Tibial artery (tissue), 4 donors: ENCODE measurements at places on chromosomes 6 and 20.

GRCh38 chr20:5822569-5822968, 72.4 kb downstream of the SHLD1 start:
- no peak for DNase-seq

DNA sequence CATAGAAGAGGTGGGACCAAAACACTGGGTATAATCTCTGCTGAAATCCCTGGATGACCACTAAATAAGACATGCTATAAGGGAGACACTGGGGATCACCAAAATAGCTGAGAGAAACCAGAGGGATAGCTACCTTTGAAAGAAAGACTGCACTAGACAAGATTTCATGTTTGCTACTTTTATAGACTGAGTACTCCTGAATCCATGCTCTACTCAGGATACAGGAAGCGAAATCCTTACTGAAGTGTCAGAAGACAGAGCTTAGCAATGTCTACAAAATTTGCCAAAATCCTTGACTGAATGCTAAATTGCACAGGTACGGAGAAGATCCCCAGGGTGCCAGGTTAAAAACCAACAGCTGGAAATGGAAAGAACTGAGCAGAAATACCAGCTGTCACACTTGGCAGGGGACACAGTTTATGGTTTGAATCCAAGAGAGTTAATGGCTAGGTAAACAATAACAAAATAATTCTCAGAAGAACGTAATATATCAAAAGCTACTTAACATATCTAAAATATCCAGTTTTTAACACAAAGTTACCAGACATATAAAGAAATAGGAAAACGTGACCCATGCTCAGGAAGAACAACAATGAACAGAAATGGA, 125.4 kb downstream of the MAN1A1 start:
- no peak for DNase-seq

DNA sequence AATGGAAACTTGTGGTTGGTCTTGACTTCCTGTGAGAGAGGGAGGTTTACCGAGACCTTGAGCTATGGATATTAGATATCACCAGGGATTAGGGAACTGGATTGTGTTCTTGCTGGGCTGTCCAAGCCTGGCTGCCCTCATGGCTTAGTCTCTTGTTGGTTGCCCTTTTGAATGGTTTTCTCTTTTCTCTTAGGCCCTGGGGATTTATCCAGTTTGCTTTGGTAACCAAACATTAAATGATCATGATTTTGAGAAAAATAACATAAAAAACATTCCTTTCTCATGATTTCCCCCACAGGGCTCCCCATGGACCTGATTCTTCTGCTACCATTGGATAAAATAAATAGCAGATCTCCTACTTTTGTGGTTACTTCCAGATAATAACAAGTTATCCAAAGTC, 306.4 kb upstream of the RNF217 start:
- DNase-seq = no peak

- DNase-seq = no peak
These were observed 114.3 kb upstream of the SYNCRIP start for GRCh38 chr6:85756982-85757381.

GRCh38 chr6:134447883-134448387, 130.0 kb upstream of the SGK1 start:
- DNase-seq = no peak

DNA sequence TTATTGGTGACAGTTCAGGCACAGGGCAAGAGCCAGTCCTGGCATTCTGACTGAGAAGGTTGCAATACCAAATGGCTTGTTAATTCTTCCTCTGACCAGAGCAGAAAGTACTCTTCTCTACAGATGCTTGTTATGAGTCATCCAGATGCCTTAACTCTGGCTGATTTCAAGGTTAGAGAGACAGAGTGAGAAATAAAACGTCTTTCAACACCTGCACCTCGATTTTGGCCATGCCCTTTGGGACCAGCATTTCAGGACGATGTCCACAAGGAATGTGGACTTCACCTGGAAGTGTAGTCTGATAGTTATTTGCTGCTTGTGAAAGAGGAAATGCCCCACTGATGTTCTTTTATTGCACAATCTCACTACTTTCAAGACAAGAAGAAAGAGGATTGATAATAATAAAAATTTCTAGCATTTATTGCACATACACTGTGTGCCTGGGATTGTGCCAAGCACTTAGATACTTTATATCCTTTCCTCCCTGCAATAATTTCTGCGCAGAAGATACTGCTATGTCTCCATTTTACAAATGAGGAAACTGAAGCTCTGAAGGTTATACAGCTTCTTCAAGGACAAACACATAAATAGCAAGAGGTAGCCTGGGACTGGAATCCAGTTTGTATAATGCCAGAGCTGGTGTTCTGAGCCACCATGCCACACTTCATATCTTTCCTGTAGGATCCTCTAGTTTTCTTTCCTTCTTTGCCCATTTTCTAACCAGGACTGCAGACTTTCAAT, 33.5 kb upstream of the MCM3 start:
- no peak for DNase-seq

- no peak for DNase-seq
These were observed 75.7 kb downstream of the NCOA7 start for GRCh38 chr6:125866433-125866832.

DNA sequence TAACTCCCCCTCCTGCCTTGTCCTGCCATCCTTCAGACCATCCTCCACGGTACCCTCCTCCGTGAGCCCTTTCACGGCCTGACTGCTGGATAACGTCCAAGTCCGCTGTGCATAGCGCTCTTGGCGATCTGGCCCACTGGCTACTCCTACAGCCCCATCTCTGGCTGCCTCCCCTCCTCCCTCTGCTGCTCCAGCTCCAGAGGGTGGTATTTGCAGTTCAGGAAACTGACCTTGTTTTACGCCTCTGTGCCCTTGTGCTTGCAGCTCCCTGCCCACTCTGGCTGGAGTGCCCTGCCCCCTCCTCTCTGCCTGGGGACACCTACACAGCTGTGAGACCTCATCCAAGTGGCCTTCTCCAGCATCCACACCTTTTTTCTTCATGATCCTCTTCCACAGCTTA, 6.5 kb upstream of the RREB1 start:
- no peak for DNase-seq

DNA sequence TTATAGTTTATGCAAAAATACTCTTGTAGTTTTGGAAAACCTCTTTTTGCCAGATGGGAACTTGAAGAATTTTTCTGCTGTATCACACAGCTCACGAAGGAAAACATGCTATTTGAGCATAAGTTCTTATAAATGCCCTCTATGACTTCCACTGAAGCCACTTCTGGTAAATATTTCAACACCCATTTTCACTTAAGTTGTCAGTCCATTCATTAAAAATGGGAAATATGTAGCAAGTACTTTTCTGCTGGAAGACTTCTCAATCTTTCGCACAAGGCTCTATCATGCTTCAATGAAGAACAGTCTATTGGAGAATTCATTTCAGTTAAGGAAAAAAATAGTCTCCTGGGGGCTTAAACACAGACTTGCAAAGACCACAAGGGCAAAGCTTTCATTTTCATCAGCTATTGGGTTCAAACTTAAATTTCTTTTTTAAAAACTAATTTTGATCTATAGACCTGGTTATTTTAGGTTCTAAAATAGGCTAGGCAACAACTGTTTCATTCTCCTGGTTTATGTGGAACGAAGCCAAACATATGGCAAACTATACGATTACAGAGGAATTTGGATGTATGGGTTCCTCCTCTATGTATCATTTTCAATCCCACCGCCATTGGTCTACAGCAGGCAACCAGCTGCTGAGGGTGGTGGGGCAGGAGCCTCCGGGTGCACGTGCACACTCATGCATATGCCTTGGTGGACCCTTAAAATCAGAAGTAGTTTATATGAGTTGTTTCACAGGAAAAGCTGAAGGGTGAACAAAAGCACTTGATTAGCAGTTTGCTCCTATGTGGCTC, 38.7 kb downstream of the LAMA4 start:
- no peak for DNase-seq

DNA sequence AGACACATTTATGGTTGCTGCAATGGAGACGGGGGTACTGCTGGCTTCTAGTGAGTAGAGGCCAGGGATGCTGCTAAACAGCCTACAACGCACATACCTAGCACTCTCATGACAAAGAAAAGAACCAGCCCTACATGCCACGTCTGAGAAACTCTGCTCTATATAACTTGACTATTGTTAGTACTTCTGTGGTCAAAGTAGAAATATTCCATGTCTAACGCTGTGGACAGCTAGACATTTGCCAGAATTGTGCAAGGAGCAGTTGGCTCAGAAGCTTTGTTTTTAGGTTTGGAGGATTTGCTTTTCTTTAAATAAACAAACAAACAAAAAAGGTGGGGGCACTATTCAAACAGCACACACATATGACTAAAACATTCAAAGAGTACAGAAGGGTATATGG, 20.5 kb downstream of the UBE2V1 start:
- no peak for DNase-seq

GRCh38 chr6:82908661-82909060, 157.0 kb downstream of the UBE3D start:
- DNase-seq = no peak

GRCh38 chr20:1263853-1264252, 2.2 kb upstream of the SNPH start:
- DNase-seq = no peak

GRCh38 chr20:49993301-49993751, 10.5 kb downstream of the SNAI1 start:
- no peak for DNase-seq

DNA sequence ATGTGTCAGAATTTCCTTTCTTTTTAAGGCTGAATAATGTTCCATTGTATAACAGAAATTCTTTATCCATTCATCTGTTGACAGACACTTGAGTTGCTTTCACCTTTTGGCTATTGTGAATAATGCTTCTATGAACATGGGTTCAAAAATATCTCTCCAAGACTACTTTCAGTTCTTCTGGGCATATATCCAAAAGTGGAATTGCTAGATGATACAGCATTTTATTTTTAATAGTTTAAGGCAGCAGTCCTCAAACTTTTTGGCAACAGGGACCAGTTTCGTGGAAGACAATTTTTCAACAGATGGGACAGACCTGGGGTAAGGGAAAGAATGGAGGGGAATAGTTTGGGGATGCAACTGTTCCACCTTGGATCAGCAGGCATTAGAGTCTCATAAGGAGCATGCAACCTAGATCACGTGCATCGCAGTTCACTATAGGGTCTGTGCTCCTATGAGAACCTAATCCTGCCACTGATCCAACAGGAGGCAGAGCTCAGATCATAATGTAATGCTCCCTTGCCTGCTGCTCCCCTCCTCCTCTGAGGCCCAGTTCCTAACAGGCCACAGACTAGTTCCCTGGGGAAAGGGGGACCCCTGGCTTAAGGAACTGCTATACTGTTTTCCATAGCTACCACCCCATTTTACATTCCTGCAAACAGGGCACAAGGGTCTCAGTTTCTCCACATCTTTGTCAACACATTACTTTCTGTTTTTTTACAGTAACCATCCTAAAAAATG, 239.9 kb upstream of the RNF217 start:
- DNase-seq = no peak

GRCh38 chr6:142914369-142914768, 30.6 kb downstream of the HIVEP2 start:
- no peak for DNase-seq
